Right lobe of liver (tissue), 6 donors: ENCODE measurements at places on chromosomes 7 and 10.

DNA sequence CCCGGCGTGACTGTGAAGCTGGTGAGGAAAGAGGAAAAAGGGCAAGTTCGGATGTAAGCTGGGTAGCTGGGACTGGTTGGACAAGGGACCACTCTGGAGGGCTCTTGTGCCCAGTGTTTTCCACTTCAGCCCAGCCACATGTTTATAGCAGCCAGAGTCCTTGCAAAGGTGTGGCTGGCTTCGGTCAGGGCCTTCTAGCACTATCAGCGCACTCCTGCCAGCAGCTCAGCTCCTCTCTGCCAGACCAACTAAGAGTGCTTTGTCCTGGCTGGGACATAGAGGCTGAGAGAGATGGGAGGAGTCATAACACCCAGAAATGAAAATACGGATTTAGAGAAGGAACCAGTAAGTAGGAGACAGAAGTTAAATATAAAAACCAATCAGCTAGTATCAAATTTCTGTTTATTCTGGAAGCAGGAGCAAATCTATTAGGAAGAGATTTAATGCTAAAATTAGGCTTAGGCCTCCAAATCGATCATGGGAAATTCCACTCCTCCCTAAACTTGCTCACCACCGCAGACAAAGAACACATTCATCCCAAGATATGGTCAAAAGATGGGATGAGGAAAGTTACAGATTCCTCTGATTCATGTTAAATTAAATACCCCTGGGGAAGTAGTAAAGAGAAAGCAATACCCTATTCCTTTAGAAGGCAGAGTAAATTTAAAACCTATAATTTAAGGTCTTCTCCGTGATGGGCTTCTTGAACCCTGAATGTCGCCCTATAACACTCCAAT, 135.0 kb downstream of the RALA start:
- no peak overlapping the region for H3K4me3 ChIP-seq
- DNase-seq, result no peak
- no peaks in the 10 kb centered on the region for H3K36me3 ChIP-seq
- H3K27me3 ChIP-seq, result no peaks in the 10 kb centered on the region
- H3K27ac ChIP-seq, result no peak overlapping the region
- no peaks in the 10 kb centered on the region for H3K4me1 ChIP-seq

GRCh38 chr10:69268761-69269416, 9.4 kb upstream of the HK1 start:
- H3K27me3 ChIP-seq, result no peaks in the 10 kb centered on the region
- DNase-seq, result no peak
- no peaks in the 10 kb centered on the region for H3K36me3 ChIP-seq

- no peak overlapping the region for H3K4me3 ChIP-seq
- no peaks in the 10 kb centered on the region for H3K4me1 ChIP-seq
- H3K27ac ChIP-seq, result no peak overlapping the region
- DNase-seq, result no peak
Observed at GRCh38 chr7:78280276-78280675, 481.7 kb downstream of the PHTF2 start.

DNA sequence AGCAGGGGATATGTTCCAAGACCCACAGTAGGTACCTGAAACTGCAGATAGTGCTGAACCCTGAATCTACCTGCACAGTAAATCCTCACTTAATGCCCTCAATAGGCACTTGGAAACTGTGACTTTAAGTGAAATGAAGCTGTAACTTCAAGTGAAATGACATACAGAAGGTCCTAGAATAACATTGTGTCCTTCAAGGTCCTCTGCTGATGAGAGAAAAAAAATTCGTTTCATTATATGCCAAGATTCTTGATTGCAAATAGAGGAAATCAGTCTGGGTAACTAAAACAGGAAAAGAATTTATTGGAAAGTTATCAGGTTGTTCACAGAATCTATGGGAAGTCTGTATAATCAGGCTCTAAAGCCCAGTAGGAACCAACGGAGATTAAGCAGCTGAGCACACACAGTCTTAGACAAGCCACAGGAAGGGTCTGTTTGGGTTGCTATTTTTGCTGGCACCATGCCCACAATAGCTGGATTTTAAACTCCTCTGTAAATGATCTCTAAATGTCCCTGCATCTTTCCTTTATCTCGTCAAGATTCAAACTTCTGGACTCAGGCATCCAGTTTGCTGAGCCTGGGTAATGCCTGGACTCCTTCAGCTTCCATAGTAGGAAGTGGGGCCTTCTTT, 57.5 kb downstream of the EXOC4 start:
- no peak for DNase-seq
- H3K27me3 ChIP-seq, result no peaks in the 10 kb centered on the region
- H3K4me1 ChIP-seq, result no peaks in the 10 kb centered on the region
- no peaks in the 10 kb centered on the region for H3K36me3 ChIP-seq
- H3K4me3 ChIP-seq, result no peak overlapping the region

- peak overlapping the region; percentile 41 for H3K27ac ChIP-seq
- no peaks in the 10 kb centered on the region for H3K36me3 ChIP-seq
- H3K4me3 ChIP-seq, result peak overlapping the region; percentile 52
- H3K4me1 ChIP-seq, result peaks cover 6% of the 10 kb centered on the region
- H3K27me3 ChIP-seq, result no peaks in the 10 kb centered on the region
Observed at GRCh38 chr7:114416129-114416990, 1.7 kb downstream of the FOXP2 start.
